ENCODE measurements at places on chromosomes 1 and 21.

- DNase-seq = no peak
Measured at GRCh38 chr1:208614610-208615009, 370.4 kb upstream of the PLXNA2 start.

DNA sequence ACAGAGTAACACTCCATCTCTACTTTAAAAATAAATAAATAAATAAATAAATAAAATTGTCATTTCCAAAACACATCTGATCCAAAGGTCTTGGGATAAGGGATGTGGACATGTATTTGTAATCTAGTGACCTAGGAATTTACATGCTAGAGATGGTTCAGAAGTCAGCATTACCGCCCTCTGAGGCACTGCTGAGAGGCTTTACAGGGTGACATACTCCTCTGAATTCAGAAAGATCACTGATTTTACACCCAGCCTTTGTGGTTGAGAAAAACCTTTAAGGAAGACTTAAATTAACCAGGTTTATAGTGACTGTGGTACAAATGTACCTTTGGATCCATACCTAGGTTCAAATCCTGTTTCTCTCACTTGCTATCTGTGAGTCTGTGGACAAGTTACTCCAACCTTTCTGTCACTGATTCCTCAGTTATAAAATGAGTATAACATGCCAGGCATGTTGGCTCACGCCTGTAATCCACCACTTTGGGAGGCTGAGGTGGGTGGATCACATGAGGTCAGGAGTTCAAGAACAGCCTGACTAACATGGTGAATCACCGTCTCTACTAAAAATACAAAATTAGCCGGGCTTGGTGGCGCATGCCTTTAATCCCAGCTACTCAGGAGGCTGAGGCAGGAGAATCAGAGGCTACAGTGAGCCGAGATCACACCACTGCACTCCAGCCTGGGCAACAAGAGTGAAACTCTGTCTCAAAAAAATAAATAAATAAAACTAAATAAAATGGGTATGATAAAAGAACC is 20.1 kb downstream of the OSBPL9 start:
- DNase-seq = no peak

GRCh38 chr1:41073971-41074370 is 52.4 kb upstream of the SLFNL1 start:
- DNase-seq = no peak

DNA sequence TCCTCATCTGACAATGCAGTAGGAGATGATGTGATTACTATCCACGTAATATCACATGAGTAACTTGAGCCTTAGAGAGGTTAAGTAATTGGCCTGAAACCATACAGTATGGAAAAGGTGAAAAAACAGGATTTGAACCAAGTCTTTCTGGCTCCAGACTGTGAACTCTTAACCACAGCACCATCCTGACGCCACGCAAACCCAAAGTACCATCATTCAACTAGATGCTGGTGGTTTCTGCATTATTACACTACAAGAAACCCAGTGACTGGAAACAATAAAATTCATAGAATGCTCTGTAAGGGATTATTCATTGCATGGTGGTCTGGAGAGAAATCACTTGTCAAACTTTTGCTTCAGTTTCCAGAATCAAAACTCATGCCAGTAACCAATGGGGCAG is 90.7 kb downstream of the MAB21L3 start:
- DNase-seq = no peak

- DNase-seq = no peak
Measured at GRCh38 chr1:109466452-109467300, at the start of gene SYPL2. SYPL2 (plus strand) TSS chr1:109466546; CDS start chr1:109466844, 298 bp downstream.
